Natural killer cell treated with Interleukin-12 subunit alpha and Interleukin-12 subunit beta and Interleukin-15 and Interleukin-18, amount 100 ng/mL, for 72 hours (primary cell): ENCODE measurements at places on chromosomes 7 and 10.
A peak's percentile ranks its signal among the peaks of the same experiment; 100 is the strongest.

DNA sequence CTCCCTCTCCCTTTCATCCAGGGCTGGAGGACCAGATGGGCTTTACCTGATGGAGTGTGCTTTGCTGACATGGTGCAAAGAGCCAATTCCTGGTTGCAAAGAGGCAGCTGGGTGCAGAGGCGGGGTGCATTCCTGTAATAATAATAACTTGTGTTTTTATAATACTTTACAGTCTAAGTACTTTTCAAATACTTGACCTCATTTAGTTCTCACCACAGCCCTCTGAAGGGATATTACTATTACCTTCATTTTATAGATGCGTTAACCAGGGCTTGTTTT lies 70.4 kb downstream of the TCF7L2 start:
- no peak for DNase-seq

DNA sequence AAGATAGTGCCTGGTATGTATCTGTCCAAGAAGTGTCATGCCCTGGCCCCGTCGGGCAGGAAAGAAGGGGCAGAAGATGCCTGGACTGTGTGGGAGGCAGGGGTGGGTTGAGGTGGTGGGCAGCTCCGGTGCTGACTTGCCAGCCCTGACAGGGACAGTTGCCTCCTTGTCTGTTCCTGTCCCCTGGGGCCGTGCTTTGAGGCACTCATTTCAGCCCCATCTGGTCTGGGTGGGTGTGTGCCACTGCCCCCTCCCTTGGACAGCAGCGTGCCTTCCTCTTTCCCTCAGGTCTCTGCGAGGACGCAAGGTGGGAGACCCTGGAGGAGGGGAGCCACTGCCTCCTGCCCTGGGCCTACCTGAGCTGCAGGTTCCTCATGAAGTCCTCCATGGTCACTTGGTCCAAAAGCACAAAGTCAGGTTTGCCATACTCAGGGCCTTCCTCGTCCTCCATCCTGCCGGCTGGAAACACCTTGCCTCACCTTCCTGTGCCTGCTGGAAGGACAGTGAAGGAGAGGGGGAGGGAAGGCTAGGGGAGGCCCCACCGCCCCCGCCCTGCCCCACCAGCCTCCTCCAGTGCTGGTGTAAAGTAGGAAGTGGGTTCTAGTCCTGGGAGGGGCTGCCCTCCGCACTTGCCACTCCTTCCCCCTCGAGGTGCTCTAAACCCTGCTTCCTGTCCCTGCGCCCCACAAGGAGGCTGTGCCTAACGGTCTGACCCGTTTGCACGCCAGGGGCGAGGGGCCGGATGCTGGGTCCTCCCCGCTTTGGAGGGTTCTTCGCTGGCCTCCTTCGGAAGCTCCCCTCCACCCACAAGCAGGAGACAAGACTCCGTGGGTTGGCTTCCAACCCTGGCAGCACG lies at the start of gene MYO1G:
MYO1G (minus strand) TSS at position 505 of the 856 bp plus-strand sequence; CDS start at position 451, 54 bp downstream.
- DNase-seq: peak; percentile 98

- DNase-seq: peak; percentile 98
Measured at GRCh38 chr10:30434273-30435072, 489 bp downstream of the MAP3K8 start.

DNA sequence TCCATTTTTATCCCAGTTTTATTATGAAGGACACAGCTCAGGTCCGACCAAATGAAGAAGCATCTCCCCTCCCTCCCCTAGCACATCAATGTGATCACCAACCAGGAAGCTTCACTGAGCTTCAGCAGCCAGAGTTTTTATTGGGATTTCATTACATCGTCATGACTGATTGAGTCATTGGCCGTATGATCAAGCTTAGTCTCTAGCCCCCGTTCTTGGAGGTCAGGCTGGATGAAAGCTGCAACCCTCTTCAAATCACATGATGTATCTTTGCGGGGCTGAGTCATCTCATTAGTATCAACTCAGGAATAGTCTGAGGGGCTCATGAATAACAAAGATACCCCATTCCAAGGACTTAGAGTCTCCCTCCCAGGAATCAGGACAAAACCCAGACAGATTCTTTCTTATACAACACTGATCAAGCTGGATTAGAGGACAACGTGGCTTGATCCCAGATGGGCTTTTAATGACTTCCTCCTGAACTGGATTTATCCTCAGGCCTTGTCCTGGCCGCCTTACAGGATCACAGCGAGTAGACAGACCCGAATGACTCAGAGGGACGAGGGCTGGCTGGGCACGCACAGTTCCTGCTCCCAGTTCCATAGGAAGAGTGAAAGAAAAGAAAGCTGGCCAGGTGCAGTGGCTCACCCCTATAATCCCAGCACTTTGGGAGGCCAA lies 14.5 kb downstream of the LIMK1 start:
- DNase-seq: no peak

- no peak for DNase-seq
Measured at GRCh38 chr7:24825931-24826661, 68.8 kb upstream of the GSDME start.

GRCh38 chr7:1248143-1248915 lies 15.7 kb downstream of the UNCX start:
- no peak for DNase-seq

- DNase-seq: no peak
Measured at GRCh38 chr10:14773551-14774213, 1.0 kb downstream of the FAM107B start.

GRCh38 chr10:42975558-42976340 lies 101.1 kb upstream of the RET start:
- peak; percentile 39 for DNase-seq

- DNase-seq: no peak
Measured at GRCh38 chr7:102192790-102193189, 93.9 kb upstream of the SH2B2 start.

DNA sequence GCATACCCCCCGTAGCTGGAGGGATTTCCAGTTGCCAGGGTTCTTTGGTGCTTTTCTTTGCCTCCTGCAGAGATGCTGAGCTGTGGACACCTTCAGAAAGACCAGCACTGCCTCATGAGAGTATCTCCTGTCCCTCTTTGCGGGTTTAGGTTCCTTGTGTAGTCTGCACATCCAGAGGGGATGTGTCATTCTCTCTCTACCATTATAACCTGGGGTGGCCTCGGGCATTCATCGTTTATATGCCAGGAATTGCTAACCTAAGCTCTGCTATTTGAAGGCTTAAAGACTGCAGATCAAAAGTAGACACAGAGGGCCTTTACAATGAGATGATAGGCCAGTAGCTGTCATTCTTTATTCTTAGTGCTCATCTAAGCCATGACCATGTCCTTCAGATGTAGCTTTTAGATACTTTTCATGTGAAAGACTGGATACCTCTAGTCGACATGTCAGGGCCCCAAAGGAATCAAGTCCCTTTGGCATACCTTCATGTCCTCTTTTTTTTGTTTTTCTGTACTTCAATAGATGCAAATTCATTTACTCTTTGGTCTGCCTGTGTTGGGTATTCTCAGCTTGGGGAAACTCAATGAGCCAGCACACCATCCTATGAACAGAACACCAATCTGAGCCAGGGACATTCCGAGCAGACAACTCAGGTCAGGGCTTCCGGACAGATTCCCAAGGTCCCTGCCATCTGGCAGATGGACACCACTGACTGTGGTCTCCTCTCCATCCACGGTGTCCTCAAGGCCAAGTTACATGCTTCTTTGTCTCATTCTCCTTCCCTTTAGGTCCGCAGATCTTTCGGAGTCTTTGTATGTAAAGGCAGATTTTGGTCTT lies 129.3 kb downstream of the NRF1 start:
- no peak for DNase-seq

- peak; percentile 63 for DNase-seq
Measured at GRCh38 chr7:31744294-31744874, 57.4 kb downstream of the PPP1R17 start.

GRCh38 chr7:21911341-21911875 lies 34.3 kb downstream of the CDCA7L start:
- DNase-seq: no peak

DNA sequence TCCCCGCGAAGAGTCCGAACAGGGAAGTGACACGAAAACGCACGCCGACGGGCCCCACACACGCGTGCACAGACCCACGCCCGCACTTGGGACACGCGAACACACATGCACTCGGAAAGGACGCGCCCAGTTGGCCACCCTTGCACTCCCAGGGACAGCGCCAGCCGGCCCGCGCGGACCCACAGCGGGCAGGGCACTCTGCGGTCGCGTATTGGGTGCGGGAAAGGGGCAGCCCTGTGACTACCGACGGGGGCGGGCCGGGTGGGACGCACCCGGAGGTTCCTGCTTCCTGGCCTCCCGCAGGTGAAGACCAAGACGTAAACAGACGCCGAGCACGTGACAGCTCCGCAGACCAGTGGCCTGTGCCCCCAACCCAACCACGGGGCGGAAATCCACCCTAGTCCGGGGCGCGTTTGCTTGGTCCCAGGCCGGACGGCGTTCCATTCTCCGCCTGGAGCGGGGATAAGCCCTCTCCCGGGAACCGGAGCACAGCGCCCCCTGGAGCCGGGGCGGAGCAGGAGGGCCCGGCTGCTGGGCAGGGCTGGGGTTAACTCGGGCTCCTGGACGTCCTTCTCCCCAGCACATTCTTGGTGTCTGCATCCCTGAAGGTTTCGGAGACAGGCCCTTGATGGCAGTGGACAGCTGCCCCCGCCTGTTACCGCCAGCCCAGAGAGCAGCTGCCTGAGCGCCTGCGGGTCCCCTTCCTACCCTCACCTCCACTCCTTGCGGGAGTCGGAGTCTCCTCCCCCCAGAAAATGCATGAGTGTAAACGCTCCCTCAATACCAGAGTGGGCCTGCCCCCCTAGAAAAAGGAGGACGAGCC lies 2.0 kb upstream of the LZTS2 start:
- peak; percentile 86 for DNase-seq

- DNase-seq: peak; percentile 54
Measured at GRCh38 chr10:119453313-119453712, 89.2 kb downstream of the RGS10 start.

DNA sequence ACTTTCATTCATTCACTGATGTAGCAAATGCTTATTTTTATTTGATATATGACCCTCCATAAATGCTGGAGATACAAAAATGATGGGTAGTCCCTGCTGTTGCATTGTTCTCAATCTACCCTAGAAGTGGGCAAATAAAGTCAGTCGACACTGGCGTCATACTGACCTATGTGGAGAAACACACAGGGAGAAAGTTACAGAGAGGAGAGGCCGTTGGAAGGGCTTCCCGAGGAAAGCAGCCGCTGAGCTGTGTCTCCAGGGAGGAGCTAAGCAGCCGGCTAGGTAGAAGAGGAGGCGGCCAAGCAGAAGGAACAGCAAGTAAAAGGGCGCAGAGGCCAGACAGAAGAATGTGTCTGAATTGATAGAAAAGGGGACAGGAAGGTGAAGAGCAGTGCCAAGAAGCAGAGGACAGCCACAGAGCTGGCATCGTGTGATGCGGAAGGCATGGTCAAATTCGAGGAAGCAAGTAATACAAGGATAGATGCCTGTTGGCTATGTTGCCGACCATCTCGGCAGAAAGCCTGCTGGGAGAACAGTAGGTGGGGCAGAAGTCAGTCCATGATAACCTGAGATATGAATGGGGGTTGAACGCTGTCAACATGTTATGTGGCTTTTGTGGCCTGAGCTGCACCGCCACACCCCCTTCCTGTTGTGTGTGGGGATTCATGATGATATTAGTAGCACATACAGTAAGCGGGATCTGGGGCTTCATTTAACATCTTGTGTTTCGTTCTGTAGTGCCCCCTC lies 25.9 kb downstream of the ST8SIA6 start:
- DNase-seq: peak; percentile 75

GRCh38 chr10:21172542-21172929 lies 275.4 kb upstream of the NEBL start:
- no peak for DNase-seq

DNA sequence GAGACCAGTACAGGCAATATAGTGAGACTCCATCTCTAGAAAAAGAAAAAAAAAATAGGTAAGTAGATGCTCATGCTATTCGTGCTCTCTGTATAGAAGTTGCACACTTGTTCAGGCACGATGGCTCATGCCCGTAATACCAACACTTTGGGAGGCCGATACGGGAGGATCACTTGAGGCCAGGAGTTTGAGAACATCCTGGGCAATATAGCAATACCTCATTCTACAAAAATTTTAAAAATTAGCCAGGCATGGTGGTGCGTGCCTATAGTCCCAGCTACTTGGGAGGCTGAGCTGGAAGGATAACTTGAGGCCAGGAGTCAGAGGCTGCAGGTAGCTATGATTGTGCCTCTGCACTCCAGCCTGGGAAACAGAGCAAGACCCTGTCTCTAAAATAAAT lies 17.2 kb upstream of the NPTX2 start:
- DNase-seq: no peak

DNA sequence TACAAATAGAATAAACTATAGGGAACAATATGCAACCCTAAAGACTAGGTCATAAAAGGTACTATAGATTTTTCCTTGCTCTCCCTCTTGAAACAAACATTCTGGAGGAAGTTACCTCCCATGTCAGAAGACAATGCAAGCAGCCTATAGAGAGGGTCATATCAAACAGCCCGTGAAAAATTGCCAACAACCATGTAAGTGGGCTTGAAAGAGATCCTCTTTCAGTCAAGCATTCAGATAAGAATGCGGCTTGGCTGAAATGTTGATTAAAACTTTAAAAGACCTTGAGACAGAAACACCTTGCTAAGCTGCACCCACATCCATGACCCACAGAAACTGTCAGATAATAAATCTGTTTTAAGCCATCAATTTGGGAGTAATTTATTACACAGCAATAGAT lies 526.6 kb upstream of the GHITM start:
- DNase-seq: no peak

DNA sequence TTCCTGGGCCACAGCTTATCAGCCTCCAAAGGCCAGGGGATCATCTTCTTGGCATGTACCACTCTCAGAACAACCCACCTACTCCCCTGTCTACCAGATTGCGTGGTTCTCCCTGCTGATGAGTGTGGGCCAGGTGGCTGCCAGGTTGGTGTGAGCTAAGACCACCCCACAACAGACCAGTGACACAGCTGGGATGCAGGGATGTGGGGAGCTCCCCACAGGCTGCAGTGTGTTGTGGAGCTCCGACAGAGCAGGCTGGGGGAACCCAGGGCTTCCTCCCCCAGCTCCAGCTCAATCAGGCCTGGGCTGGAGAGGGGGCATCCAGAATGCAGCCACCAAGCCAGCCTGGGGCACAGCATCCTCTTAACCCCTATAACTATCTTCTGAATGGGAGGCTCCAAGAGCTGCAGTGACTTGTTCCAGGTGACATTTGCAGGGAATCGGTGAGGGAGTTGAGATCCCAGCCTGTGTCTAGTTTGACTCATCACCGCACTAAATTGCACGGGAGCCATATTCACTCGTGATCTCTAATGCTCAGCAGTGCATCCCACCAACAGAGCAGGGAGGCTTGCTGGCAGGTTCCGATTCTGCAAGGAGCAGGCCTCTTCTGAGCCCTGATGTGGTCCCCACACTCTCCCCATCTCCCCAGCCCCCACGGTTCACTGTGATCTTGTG lies 596 bp upstream of the GDF2 start:
- DNase-seq: no peak

- peak; percentile 87 for DNase-seq
Measured at GRCh38 chr10:69092959-69093850, 5.3 kb downstream of the SRGN start.

DNA sequence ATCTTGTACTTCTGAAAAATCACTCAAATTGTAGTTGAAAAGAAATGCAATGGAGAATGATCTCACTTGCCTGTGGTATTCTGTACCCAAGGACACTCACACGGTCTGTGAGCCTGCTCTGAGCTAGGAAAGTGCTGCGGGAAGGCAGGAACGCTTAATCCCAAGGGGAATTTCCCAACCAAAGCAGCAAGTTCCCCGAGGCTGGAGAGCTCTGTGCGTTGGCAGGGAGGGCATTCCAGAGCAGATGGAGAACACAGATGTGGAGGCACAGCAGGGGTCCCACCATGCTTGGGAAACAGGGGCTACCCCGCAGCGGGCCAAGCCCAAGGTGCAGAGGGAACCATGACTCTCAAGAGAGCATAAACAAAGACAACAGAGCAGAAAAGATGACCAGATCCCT lies 13.6 kb downstream of the SVIL start:
- DNase-seq: no peak

GRCh38 chr7:45460379-45460778 lies 113.8 kb upstream of the ADCY1 start:
- DNase-seq: no peak
